GM23248 (cell line): ENCODE measurements at places on chromosomes 16 and 17. TPM values are rescaled to one million over a fixed set of nuclear protein-coding genes. Genes with fewer than 3 reads are reported as not detected.

Gene CD300A
- not detected in 2 replicates for polyA plus RNA-seq

Gene RGS9
- 0.76 TPM in 1 of 2 replicates, not detected in the other for polyA plus RNA-seq

Gene AARS1
- 130 and 138 TPM in 2 replicates for polyA plus RNA-seq

Gene EVI2A
- 0.40 and 0.62 TPM in 2 replicates for polyA plus RNA-seq

Gene KRT17
- polyA plus RNA-seq, result 1.4 and 1.8 TPM in 2 replicates

Gene GP1BA
- polyA plus RNA-seq, result 0.18 TPM in 1 of 2 replicates, not detected in the other

Gene TIGD7
- 3.9 and 5.3 TPM in 2 replicates for polyA plus RNA-seq

Gene FAM20A
- 10.9 and 11.0 TPM in 2 replicates for polyA plus RNA-seq

Gene ABCC3
- polyA plus RNA-seq, result 35.0 and 38.5 TPM in 2 replicates

Gene SDR42E1
- polyA plus RNA-seq, result not detected in 2 replicates

Gene OR3A3
- not detected in 2 replicates for polyA plus RNA-seq

Gene KRT33B
- 1.0 and 1.2 TPM in 2 replicates for polyA plus RNA-seq

Gene HAP1
- 0.06 TPM in 1 of 2 replicates, not detected in the other for polyA plus RNA-seq

Gene KRTAP9-4
- polyA plus RNA-seq, result not detected in 2 replicates

Gene ZFPM1
- 0.06 and 0.14 TPM in 2 replicates for polyA plus RNA-seq

Gene SULT1A4
- polyA plus RNA-seq, result 0.73 and 1.0 TPM in 2 replicates

Gene CD300H
- polyA plus RNA-seq, result not detected in 2 replicates

Gene KIF19
- not detected in 2 replicates for polyA plus RNA-seq

Gene OTOP3
- not detected in 2 replicates for polyA plus RNA-seq

Gene PITPNC1
- polyA plus RNA-seq, result 7.3 and 7.4 TPM in 2 replicates

Gene NXN
- 8.0 and 10.7 TPM in 2 replicates for polyA plus RNA-seq

Gene CCL7
- polyA plus RNA-seq, result 2.4 and 2.7 TPM in 2 replicates

Gene CSH2
- not detected in 2 replicates for polyA plus RNA-seq

Gene CCT6B
- polyA plus RNA-seq, result 3.8 and 4.6 TPM in 2 replicates

Gene RDM1
- not detected in 2 replicates for polyA plus RNA-seq

Gene AOC2
- 0.09 and 0.14 TPM in 2 replicates for polyA plus RNA-seq

Gene KRTAP4-1
- polyA plus RNA-seq, result not detected in 2 replicates

Gene KRTAP9-3
- polyA plus RNA-seq, result not detected in 2 replicates

Gene SLC16A11
- 0.30 TPM in 1 of 2 replicates, not detected in the other for polyA plus RNA-seq

Gene WNK4
- polyA plus RNA-seq, result 11.4 and 12.6 TPM in 2 replicates

Gene ITGAX
- not detected in 2 replicates for polyA plus RNA-seq

Gene PLEKHH3
- polyA plus RNA-seq, result 6.4 and 7.5 TPM in 2 replicates

Gene NPB
- polyA plus RNA-seq, result 1.1 and 1.6 TPM in 2 replicates

Gene KRTAP2-1
- not detected in 2 replicates for polyA plus RNA-seq

Gene UMOD
- polyA plus RNA-seq, result not detected in 2 replicates

Gene TMC5
- polyA plus RNA-seq, result not detected in 2 replicates

Gene SRSF1
- polyA plus RNA-seq, result 125 and 130 TPM in 2 replicates

Gene GAS7
- 6.7 TPM in 2 replicates for polyA plus RNA-seq
